Hematopoietic multipotent progenitor cell treated with erythropoietin and hydrocortisone succinate and interleukin-3 and kit ligand, for 8 days (in vitro differentiated cells): ENCODE measurements at places on chromosomes 7 and 10.

DNA sequence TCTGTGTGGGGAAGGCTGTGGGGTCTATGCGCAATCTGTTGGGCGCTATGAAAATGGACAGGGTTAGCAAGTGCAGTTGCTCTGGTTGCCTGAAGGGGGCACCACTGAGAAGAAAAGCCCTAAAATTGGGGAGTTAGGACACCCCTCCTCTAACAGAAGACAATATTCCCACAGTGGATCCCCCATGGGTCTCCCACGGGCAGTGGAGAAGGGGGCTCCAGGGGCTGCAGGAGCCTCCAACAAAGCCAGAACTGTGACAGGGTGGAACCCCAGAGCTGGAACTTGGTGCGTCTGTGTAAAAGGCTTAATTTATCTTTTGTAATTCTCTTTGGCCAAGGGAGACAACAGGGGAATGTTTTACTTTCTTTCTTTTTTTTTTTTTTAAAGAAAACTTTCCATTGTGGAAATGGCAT, 12.5 kb upstream of the COL13A1 start:
- peak; percentile 15 for DNase-seq

- DNase-seq: peak; percentile 16
These were observed 924 bp downstream of the BMPR1A start for GRCh38 chr10:86757113-86757972.

DNA sequence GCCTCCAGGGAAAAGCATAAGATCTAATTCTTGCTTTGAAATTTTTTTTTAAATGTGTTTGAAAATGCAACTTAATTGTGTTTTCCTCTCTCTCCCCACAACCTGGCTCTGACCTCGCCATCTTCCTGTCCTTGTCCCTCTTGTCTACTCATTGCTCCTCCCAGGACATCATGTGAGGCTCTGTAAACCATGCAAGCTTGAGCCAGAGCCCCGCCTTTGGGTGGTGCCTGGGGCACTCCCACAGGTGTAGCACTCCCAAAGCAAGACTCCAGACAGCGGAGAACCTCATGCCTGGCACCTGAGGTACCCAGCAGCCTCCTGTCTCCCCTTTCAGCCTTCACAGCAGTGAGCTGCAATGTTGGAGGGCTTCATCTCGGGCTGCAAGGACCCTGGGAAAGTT, 9.8 kb upstream of the CDHR1 start:
- no peak for DNase-seq

GRCh38 chr7:10672186-10672585, 301.5 kb upstream of the PHF14 start:
- DNase-seq: no peak

DNA sequence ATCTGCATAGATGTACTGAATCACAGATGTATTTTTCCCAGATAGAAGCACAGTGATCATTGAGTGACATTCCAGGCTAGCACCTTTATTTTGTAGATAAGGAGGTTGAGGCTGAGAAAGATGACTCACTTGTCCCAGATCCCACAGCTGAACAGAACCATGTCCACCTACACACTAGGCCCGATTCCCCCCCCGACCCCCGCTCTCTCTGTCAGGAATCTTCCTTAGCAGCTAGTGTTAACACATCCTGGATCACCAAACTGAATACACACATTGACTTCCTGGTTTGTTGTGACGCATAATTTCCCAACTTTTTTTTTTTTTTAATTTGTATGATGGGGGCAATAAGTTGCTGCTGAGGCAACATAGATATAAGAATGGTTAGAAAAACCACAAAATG, 5.2 kb downstream of the SFMBT2 start:
- no peak for DNase-seq

DNA sequence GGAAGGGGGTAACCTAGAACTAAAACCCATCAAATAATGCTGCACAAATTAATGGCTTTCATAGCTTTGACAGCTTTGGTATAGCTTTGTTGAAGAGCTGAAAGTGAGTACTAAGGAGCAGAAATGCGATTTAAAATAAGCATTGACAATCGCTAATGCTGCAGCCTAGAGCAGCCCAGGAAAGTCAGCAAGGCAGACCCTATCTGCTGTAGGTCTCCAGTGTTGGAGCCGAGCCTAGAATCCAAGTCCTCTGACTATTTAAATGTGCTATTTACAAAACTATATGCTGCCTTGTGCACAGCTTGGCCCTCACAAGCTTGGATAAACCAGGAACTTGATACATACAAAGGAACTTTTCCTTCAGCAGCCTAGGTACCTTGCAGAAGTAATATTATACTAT, 64.9 kb upstream of the ASAH2 start:
- DNase-seq: no peak

DNA sequence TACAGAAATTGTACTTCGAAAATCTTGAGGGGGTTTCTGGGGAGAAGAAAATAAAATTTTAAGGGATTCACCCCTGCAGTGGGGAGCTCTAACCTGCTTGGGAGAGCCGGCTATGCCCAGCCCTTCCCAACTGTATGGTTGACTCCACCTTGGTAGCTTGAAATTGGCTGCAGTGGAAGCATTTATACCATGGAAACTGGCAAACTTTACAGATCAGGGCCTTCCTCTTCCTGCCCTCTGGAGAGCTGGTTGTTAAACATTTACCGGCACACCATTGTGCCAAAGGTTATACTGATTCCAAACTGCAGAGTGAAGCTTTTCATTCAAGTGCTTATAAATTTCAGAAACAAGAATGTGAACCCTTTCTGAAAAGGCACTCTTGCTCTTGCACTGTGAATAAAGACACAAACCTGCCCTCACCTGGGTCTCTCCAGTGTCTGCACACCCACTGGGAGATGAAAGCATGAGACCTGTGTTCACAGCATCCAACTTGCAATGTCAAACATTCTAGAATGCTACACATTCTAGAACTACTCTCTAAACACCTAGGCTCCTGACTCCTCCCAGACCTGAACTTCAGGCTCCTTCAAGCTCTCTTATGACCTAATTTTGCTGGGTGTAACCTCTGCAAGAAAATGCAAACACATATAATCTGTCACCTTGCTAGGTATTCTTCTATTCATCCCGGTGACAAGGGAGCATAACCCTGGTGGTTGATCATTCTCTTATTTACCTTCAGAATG, 44.7 kb downstream of the ABLIM1 start:
- no peak for DNase-seq

DNA sequence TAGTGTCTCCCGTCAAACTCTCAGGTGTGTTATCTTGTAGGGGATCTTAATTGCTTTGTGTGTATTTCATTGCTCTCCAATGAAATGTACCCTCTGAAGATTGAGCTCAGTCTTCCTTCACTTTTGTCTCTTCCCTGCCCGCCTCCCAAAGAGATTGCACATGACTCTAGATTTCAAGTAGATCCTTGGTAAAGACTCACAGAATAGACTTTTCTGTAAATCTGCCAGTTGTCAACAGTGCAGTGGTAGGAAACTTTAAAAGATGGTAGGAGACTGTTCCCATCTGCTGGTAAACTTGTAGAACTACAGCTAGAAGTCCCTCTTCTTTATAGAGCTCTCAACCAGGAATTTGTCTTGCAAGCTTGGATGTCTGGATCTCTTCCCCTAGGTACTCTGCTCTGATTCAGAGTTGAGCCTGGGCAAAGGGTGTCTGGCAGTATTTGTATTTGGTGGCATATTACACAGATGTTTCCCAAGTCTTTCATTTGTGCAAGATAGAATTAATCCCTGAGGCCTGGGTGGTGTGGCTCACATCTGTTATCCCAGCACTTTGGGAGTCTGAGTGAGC, 9.6 kb downstream of the CCL26 start:
- DNase-seq: peak; percentile 63

DNA sequence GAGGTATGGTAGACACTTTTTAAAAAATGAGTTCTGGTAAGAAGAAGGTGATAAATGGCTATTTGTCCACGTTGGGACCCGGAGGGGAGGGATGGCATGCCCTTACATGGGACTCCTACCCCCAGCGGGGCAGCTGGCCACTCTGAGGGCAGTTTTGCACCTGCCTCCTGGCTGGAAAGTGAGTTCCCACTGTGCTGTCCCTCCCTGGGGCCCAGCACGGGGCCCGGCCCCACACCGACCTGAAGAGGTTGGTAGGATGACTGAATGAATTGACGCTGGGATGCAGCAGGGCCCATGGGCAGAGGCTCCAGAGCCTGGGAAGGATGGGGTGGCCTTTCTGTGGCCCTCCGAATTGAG, 601 bp upstream of the AEBP1 start:
- no peak for DNase-seq

DNA sequence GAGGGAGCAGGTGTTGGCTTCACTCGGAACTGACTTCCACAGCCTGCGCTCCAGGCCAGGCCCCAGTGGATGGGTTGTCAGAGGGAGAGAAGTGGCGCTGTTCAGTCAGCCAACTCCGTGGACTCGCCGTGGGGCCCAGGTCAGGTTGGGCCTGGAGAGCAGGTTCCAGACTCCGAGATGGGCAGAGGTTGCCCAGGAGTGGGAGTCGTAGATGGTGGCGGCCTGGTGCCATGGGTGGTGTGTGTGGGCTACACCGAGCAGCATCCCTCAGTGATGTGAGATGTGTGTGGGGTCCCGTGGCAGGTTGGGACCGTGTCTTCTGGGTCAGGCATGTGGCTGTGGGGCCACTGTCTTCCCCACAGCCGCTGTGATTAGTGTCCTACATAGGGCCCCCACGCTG, 10.4 kb downstream of the ZNF316 start:
- no peak for DNase-seq

- no peak for DNase-seq
These were observed 2.0 kb upstream of the SLC16A12 start for GRCh38 chr10:89537364-89537763.

- peak; percentile 41 for DNase-seq
These were observed 104.5 kb downstream of the GRID1 start for GRCh38 chr10:86261941-86262687.

- DNase-seq: no peak
These were observed 347.8 kb upstream of the NFE2L3 start for GRCh38 chr7:25804154-25804553.

DNA sequence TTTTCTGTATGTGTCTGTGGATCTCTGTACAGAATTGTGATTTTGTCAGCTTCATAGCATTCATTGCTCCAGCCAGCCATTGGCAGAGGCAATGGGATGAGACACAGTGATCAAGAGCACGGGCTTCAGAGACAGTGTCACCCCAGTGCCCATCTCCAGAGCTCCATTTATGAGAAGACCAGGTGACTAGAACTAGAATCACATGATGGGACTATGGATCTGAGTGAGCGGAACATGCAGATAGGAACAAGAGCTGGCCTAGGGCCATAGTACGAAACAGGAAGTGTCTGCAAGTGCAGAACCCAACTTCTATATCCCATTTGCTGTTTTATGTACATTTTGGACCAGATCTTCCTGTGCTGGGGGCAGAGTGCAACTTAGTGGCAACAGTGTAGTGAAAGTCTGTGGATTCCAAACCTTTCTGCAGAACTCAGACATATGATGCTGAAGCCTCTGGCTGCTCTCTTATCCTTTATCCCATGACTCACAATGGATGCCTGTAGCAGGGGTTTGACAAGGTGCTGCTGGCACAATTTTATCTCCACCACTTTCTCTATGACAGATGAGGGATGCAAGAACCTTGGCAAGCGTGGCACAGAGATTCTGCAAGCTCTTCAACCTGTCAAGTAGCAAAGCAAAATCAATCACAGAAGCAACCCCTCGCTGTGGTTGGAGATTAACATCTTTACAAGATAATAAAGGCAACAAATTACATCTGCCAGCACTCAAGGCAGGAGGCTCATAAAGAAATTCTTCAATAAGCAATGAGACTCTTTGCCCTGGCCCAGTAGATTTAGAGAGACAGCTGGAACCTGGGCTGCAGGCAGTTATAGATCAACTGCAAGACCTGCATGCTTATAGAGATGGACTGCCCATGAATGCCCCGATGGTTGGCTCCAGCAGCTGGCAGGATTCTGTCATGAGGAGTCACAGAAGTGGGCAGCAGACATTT, 681.3 kb downstream of the TNS3 start:
- DNase-seq: no peak

DNA sequence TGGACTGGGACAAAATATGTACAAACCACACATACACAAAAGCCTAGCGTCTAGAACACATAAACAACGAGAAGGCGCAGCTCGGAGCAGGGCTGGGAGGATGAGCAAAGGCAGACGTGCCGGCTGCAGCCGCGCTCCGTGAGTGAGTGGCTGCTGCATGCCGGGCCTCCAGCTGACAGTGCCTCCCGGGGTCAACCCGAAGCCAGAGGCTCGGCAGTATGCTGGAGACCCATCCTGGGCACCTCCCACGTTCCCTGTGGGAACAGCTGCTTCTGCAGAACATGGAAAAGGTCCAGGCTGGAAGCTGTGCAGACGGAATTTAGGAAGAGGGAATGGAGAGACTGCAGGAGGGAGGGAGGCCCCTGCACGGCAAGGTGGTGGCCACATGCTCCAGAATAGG, 3.6 kb upstream of the GPR146 start:
- DNase-seq: no peak

DNA sequence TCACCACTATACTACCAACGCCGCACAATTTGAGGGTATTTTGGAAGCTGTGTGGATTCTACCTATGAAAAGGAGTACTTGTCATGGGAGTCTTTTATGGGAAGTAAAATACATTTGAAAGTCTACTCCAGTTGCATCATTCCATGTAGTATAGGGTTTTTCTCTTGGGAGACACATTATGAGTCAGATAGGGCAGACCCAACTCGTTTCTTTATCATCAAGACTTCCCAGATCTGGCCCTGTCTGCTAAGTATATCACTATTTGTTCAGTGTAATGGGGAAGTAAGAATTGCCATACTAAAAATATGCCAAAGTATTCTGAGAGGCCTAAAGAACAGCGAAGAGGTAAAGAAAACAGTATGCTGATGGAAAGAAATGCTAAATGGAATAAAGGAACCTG, 144.2 kb downstream of the SPAG6 start:
- DNase-seq: no peak

- no peak for DNase-seq
These were observed 104.3 kb downstream of the AHR start for GRCh38 chr7:17402628-17403278.

GRCh38 chr7:143892527-143893300, 9.3 kb downstream of the TCAF1 start:
- peak; percentile 70 for DNase-seq

DNA sequence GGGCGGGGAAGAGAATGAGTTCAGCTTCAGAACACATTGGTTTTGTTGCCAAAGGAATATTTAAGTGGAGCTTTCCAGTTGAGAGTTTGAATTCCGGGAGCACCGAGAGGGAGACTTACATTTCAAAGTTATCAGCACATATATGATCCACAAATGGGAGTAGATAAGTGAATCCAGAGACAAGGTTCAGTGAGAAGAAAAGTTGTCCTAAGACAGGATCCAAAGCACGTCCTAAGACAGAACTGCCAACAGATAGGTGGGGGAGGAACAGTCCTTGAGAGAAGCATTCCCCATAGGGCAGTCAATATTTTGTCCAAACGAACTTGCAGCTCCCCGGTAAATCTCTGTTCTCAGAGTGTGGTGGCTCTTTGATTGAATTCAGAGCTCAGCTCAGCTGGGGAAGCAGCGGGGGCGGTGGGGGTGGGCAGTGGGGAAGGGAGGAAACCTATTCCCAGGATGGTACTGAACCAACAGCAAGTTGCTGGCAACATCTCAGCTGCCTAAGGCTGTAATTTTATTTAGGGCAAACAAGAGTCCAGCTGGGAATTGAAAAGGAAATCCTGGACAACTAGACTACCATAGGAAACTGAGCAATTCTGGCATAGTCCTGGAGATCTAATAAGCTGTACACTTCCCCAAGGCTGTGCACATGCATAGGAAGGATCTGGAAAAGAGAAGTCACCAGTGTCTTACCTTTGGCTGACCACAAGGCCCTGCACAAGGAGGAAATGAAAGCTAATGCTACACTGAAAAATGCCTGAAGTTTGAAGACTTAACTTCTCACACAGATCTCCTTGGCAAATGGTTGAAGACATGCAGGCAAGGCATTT, 94.2 kb upstream of the CXCL12 start:
- DNase-seq: no peak

GRCh38 chr7:27116031-27116961, 13.8 kb upstream of the HOXA2 start:
- no peak for DNase-seq
